ENCODE measurements at places on chromosomes 1 and 21.

DNA sequence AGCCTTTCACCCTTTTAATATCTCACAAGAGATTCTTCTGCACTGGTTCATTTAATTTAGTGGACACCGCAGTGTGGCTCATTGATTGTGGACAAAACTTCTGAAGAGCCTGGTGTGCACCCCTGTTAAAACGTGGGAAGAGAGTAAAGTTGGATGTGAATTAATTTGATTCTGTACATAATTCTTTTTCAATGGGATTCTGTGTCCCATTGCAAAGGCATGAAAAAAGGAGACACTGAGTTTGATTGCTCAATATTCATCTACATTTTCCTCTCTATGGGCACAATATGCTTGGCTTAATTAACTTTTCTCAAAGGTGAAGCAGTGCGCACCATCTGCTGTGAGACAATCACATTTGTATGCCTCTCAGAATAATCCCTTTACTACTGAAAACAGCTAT, 95.1 kb downstream of the BARHL2 start:
- no peak for DNase-seq

- DNase-seq, result no peak
These were observed 68.5 kb upstream of the SDC3 start for GRCh38 chr1:30977105-30977504.

DNA sequence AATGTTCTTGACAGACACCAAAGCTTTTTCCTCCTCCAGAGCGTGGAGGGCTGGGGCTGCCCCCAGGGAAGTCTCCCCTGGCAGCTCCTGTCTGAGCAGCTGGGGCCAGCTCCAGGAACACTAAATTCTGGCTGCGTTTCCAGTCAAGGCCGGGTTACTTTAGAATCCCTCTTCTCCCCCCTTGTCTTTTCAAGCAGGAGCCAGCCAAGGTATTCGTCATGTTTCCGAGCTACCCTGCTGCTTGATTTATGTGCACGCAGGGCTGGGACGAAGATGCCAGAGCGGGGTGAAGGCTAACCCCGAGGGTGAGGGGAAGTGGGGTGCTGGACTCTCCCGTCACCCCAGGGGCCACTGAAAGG, 68.1 kb upstream of the ANGPTL1 start:
- DNase-seq, result no peak

GRCh38 chr1:26119892-26120608, 8.4 kb downstream of the PDIK1L start:
- DNase-seq, result no peak

DNA sequence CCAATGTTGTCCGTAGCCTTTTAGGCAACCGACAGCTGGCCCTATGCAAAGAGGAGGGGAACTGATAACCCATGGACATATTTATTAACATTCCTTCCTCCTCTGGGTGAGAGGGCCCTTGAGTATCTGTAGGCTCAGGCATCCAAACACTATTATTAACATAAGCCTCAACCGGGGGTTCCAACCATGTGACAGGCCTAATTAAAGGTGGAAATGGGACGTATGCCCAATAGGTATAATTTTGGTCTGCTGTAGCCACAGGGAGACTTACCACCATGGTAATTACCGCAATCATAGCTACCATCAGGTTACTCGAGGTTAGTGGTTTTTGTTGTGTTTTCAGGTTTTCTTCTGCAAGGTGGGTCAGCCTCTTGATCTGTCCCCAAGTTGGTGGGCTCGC, 5.3 kb downstream of the DAP3 start:
- no peak for DNase-seq

DNA sequence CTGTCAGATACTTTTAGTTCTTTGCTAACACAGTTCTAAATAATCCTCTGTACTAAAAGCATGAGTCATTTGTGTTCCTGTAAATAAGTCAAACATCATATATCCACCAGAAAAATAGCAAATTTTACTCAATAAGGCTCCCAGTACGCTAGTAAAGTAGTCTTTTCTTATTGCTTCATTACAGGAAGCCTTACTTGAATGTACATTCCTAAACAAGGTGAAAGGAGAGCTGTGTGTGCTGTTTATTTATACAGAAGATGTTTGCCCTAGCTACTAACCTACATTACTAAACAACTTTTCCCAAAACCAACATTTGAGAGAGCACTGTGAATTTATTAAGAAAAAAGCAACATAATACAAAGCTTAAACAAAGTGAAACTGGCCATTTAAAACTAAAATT, 52.0 kb downstream of the ZNHIT6 start:
- DNase-seq, result no peak

GRCh38 chr1:225834417-225835329, 24.7 kb downstream of the EPHX1 start:
- no peak for DNase-seq

DNA sequence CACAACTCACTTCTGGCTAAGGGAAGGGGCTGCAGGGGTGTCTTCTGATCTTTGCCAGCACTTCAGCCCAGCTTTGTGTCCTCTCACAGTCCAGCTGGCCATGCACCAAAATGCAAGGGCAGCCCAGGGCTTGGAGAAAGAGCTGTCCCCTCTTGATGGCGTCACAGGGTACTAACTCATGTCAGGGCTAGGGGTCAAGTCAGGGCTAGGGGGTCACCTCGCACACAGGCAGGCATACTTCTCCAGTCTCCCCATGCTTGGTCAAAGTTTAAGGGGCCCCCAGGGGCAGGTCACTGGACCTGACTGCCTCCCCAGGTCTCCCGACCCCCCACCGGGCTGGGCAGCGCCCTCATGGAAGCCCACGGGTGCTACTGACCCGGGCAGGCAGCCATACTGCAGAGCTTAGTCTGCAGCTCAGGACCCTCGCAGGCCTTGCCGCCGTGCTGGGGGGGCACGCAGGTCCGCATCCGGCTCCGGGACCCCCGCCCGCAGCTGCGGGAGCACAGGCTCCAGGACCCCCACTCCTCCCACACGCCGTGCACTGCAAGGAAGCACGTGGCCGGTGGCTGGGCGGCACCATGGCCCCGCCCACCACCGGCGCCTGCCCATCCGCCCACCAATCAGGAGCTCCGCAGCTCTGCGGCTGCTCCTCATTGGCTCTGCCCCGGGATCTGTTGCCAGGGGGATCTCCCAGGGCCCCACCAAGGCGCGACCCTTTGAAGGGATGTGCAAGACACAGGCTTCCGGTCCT, 21.5 kb downstream of the ADGRB2 start:
- no peak for DNase-seq

GRCh38 chr1:100349246-100349645, 3.1 kb upstream of the CDC14A start:
- DNase-seq, result no peak

DNA sequence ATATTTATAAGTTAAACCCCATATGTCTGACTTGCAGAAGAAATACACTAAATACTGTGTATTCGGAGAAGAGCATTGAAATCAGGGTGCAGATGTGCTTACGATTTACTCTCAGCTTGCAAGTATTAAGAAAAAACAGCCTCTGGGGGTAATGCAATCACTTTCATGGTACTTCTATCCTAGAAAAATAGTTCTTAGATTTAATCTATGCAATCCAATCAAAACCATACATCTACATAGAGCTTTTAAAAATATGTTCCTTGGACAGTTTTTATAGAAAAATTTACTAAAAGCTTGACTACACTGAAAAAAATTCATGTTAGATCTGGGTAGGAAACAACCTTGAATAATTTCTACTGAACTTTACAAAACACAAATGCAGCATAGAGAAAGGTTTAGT, 890.3 kb upstream of the ADGRL2 start:
- DNase-seq, result no peak

DNA sequence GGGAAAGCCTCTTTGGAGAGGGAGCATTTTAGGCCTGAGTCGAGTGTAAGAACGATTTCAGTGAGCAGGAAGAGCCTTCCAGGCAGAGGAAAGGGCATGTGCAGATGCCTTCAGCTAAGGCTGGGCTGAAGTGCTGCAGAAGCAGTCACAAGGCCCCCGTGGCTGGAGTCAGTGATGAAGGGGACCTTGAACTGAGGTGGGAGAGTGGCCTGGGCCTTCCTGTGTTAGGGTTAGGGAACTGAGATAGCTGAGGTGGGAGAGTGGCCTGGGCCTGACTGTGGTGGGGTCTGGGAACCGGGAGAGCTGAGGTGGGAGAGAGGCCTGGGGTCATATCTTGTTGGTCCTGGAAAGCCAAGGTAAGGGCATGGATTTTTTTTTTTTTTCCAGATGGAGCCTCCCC, 50.9 kb upstream of the ETV3 start:
- DNase-seq, result no peak

DNA sequence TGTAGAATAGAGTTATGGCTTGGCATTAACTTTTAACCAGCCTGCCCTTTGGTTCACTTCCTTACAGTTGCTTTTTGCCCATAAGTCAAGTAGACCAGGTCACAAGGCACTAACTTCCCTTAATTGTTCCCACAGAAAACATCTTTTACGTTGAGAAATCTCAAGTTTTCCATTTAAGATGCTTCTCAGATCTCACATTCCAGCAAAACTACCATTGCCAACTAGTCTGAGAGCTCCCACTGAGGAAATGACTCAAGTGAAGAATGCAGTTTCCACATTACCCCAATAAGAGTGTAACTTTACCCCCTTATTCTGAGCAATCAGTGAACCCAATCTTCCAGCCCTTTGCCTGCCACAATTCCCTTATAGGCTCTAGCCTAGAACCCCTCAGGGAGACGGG, 502.2 kb upstream of the OLFM3 start:
- DNase-seq, result no peak

DNA sequence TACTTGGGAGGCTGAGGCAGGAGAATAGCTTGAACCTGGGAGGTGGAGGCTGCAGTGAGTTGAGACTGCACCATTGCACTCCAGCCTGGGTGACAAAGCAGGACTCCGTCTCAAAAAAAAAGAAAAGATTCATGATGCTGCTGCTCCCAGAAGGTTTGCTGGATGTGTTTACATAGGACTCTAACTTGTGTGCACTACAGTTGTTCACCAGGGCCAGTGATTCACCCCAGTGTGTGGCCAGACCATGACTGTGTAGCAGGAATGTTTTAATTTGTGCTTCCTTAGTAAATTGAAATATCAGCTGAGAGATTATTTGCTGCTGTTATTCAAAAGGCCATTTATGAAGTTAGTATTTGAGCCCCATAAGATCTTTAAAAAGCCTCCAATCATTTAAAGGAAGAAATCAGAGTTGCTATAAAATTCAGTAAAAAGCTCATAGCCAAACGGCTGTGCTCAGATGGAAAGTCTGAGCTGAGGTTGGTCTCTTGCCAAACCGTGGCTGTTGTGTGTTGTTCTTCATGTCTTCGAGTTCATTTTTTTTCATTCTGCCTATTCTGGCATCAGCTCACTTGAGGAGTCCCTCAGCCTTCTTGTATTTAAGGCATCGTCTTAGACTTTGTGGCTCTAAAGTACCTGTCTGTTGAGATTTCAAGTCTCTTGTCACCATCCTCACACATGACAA, 18.1 kb upstream of the PGD start:
- no peak for DNase-seq

- no peak for DNase-seq
These were observed 856.3 kb upstream of the B3GALT2 start for GRCh38 chr1:194042736-194043135.

GRCh38 chr1:36126797-36127500, 1.9 kb upstream of the COL8A2 start:
- no peak for DNase-seq

GRCh38 chr1:200631375-200631774, 10.8 kb upstream of the KIF14 start:
- no peak for DNase-seq

- no peak for DNase-seq
These were observed 111.1 kb downstream of the SMYD2 start for GRCh38 chr1:214391873-214392645.

GRCh38 chr1:28159243-28159642, 17.2 kb downstream of the PTAFR start:
- no peak for DNase-seq

GRCh38 chr1:226736908-226737818, 1.9 kb downstream of the ITPKB start:
- DNase-seq, result no peak

DNA sequence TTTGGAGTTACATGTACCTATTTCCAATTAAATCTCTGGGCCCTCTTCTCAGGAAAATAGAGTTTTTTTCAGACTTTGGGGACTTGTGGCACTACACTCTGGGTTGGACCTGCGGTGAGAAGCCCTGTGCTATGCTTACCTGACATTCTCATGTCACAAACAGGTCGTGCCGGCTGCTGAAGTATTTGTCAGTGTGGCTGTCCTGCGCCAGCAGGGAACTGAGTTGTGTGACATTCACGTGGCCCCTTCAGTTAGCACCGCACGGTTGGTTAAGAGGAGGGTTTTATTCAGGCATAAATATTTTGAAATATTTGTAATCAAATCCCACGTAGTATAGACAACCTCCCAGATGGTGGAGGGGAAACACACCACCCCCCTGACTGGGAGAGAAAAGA, 6.3 kb upstream of the COL6A2 start:
- DNase-seq, result no peak

GRCh38 chr1:214066936-214067335, 79.2 kb downstream of the PROX1 start:
- DNase-seq, result no peak

DNA sequence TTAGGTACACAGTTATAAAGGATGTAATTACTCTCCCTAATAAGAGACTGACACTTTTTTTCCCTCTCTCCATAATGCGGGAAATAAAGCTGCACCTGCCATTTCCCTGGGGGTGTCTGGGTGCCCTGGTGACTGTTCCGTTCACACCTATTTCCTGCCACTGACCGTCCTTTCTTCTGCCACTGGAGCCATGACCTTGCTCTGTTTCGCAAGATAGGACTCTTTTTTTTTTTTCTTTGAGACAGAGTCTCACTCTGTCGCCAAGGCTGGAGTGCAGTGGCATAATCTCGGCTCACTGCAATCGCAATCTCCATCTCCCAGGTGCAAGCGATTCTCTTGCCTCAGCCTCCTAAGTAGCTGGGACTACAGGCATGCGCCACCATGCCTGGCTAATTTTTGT, 66.1 kb upstream of the SERBP1 start:
- DNase-seq, result no peak

- no peak for DNase-seq
These were observed 44.8 kb downstream of the ACP6 start for GRCh38 chr1:147625362-147625995.

- no peak for DNase-seq
These were observed 14.7 kb upstream of the RAP1A start for GRCh38 chr1:111604931-111605330.

GRCh38 chr1:24465638-24466037, 37.0 kb upstream of the RCAN3 start:
- no peak for DNase-seq

- no peak for DNase-seq
These were observed 37.6 kb upstream of the KIRREL1 start for GRCh38 chr1:157955857-157956256.

- DNase-seq, result peak; percentile 56
These were observed 11.2 kb downstream of the CD84 start for GRCh38 chr1:160567858-160568682.

DNA sequence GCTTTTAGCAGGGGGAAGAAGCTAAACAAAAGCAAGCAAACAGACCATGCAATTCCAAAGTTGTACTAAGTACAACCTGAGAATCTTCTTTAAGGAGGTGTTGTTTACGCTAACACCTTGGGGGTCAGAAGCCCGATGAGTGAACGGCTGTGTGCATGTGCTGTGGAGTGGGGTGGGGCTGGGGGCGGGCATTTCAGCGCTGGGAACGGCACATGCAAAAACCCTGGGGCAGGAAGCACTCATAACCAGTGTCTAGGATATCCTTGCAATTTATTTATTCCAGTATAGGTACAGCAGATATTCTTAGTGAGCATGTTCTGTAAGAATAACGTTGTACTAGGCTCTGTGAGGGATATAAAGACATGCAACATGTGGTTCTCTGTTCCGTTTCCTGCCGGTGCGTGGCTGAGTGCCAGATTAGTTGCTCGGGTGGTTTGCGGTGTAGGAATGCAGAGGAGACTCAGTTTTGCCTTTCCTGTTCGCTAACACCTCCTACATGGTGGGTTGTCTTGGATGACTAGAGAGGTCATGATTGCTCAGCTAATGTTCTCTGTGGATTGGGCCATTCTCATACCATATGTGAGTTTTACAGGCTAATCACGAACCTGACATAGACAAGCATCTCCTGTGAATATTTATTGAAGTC, 3.7 kb downstream of the FASLG start:
- peak; percentile 82 for DNase-seq

All from activated CD8-positive, alpha-beta memory T cell treated with anti-CD3 and anti-CD28 coated beads for 1 hour (primary cell).